ENCODE measurements at places on chromosomes 1 and 21.

DNA sequence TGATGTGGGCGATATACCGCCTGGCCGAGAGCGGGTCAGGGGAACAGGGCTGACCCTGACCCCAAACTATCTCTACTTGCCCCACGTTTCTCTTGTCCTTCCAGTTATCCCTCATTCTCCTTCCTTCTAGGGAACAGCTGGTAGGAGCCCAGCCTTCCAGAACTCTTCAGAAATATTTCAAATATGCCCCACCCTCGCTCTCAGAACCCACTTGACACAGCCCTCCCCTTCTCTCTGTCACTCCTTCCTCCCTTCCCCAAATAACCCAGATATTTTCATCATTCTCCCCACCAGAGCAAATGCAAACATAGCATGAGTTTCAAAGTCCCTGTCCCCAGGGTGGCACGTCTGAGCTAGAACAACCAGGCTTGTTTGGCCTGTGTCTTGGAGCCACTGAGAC lies 1.1 kb downstream of the CACNA1S start:
- no peak for DNase-seq

- no peak for DNase-seq
Observed at GRCh38 chr1:174956976-174957375, 42.8 kb upstream of the CACYBP start.

- peak; percentile 79 for DNase-seq
Observed at GRCh38 chr1:12636098-12636950, 7.6 kb upstream of the AADACL4 start.

DNA sequence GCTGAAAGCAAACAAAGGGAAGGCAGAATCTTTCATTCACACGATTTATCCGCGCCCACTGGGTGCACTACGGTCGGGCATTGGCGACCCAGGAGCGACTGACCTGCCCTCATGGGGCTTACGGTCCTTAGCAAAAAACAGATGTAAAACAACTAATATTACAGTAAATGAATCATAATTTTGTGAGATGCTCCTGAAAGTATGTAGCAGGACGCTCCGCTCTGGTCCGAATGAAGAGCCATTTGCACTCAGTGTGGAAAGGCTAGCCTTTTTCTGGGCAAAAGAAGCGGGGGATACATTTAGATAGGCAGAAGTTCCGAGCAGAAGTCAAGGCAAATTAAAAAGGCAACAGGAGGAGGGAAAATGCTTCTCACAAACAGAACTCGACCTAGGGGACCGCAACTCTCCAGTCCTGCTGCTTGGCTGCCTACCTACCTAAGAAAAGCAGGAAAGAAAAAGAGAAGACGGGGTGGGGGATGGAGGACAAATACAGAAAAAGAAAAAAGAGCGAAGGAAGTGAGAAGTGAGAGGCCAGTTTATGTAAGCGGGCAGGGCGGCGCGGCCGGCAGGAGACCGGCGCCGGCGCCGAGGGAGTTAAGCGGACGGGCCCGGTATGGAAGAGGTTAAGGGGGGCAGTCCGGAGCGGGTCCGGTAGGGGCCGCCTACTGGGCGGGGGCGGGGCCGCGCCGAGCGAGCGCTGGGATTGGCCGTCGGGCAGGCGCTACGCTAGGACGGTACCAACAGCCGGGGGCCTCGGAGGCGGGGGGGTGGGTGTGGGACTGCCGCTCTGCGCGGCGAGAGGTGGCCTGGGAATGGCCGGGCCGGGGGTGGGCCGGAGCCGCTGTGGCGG lies at the start of gene FAM20B:
Gene FAM20B (plus strand): TSS at position 770 of the 850 bp plus-strand sequence. CDS start 17,954 bp downstream, outside the sequence.
- DNase-seq, result peak; percentile 96

- no peak for DNase-seq
Observed at GRCh38 chr1:171055966-171056643, 34.6 kb upstream of the FMO3 start.

DNA sequence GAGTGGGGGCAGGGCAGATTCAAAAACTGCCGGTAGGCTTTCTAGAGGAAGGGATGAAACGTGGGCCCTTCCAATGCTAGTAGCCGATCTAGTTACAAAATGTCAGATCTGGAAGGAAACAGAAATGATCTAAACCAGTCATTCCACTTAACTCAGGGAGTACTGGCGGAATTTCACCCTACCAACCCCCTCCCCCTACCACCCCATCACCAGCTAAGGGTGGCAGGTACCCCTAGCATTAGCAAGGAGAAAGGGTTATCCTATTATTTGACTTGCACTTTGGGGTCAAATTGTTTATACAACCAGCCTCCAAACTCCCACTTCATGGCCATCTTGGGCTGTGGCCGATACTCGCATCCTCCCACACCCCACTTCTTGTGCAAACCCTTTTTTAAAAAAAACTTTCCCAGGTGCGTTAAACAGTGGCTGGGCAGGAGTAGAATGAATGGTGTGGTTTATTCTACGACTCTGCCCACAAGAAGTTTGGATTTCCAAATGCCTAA lies 644 bp upstream of the MRPL24 start:
- DNase-seq, result no peak

GRCh38 chr1:6499296-6499695 lies 7.8 kb upstream of the PLEKHG5 start:
- DNase-seq, result no peak

DNA sequence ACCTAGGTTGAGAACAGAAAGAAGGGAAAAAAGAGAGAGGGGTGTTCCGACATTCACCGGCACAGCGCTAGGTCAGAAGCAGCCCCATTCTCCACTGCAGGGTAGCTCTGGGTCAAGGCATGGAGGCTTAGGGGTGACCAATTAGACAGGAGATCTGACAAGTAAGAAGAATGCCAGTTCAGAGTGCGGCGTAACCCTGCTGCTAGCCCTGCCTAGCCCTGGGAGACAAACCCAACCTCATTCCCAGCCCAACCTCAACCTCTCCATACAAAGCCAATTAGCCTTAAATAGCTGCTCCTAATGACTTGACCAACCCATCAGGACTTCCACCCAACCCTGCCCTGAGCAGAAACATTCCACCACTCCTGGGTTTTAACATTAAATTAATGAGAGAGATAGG lies 3.4 kb downstream of the PRELP start:
- DNase-seq, result no peak

DNA sequence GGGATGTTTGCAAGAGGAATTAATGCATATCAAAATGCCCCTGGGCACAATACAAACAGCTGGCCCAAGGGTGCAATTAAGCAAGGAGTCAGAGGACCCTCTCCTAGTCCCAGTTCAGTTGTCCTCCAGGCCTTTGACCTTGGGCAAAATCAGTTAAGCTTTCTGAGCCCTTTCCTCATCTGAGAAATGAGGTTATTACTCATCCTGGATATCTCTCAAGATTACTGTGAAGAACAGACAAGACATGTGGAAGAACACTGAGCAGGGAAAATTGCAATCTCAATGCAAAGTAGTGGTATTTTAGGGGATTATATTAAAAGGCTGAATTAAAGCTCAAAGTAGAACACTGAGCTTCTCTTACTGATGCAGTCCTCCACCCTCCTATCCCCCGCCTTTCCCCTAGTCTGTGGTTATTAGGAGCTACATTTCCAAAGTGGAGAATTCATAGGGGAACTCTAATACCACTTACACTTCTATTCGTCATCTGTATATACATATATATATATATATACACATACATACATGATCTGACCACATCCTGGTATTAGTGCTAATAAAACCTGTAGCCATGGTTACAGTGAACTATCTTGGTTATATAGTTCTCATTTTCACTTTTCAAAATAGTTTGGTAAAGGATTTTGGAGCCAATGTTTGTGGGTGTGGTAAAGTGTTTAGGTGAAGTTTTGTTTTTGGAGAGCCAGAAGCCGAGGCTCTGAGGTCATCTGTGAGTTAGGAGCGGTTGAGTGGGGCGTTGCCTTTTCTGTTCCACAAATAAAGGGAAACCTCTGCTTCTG lies 18.1 kb downstream of the KIAA0040 start:
- DNase-seq, result no peak

- peak; percentile 79 for DNase-seq
Observed at GRCh38 chr1:161082996-161083747, 6.2 kb downstream of the NECTIN4 start.
